ENCODE measurements at places on chromosomes 11 and 22.

DNA sequence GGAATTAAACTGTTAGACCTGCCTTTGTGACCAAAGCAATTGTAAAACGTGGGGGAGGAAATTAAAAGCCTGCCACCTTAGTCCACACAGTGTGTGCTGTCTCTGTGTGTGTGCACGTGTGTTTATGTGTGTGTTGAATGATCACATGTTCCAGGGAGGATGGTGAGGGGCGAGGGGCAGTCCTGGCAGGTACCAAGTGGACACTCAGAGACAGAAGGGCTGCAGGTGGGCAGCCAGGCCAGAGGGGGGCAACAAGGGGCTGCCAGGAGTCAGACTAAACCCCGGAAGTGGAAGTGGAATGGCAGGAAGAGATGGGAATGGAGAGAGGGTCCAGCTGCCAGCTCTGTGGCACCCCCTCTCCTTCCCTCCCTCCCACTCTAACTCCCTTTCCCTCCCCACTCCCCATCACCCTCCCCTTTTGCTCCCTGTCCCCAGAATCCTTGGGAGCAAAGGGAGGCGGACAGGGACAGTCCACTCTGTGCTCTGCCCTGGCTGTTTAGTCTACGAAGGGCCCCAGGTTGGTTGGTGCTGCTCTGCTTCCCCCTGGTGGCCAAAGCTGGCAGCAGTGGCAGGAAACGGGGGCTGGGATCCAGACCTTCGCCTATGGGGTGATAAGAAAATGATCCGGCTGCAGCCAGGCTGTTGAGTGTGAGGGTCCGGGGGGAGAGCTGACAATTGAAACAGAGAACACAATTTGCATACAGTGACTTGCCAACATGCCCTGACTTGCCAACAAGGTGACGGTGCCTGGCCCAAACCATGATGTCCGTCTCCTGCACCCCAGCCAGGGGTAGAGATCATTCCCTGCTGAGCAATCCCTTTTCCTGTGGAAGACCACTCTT, 24.4 kb downstream of the P2RY2 start:
- no peak for DNase-seq

DNA sequence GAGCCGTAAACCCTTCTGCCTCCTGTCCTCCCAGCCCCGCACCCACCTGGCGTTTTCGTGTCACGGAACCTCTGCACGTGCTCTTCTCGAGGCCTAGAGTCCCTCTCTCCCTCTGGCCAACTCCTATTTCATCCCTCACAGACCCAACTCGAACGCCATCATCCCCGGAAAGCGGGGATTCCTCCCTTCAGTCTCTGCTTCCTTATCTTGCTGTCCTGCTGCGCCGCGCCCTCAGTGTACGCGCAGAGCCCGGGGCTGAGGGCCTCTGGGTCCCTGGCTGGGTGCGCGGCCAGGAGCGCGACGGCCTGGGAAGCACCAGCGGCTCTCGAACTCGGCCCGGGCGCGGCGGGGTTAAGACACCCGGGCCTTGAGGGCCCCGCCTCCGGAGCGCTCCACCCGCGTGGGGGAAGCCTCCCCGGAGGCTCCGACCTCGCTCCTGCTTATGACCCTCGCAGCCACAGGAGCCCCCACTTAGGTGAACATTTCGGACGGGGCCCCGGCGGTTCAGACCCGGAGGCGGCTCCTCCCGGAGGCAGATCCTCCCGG, 398 bp upstream of the ATG16L2 start:
- no peak for DNase-seq

GRCh38 chr11:69157156-69157821, 1.6 kb downstream of the SMIM38 start:
- no peak for DNase-seq

DNA sequence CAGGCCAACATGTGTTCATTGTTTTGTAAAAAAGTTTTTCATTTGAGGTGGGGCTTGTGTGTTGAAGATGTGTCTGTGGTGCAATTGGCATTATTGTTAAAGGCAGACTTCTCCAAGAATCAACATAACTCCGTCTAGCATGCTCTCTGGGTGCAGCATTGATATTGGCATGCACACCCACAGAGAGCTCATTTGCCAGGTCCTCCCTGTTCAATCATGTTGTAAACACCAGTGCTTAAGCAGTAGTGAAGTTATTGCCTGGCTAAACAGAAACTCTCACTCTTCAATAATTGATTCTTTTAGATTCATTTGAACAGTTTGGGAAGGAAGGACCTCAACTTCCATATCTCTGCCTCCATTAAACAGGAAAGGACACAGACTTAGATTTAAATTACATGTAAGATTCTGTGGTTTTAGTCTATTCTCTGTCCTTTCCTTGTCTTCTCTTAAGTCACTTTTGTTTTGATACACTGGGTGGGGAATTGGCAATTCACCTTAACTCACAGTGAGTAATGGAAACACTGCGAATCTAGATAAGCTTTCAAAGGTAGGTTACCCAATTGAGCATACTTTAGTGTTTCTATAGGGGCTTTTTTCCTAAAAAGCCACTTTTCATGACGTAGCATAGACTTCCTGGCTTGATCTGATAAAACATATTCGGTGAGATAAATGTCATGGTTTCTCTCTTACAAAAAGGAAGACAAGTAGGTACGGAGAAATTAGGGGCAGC, 30.8 kb upstream of the EXPH5 start:
- no peak for DNase-seq

- no peak for DNase-seq
Measured at GRCh38 chr11:28559492-28559891, 451.3 kb downstream of the METTL15 start.

- no peak for DNase-seq
Measured at GRCh38 chr11:120249279-120250262, 9.6 kb downstream of the POU2F3 start.

All from suprapubic skin (tissue), 4 donors.